ENCODE measurements at places on chromosomes 6 and 20.

- DNase-seq = no peak
These were observed 928.3 kb downstream of the TBC1D32 start for GRCh38 chr6:120405947-120406346.

GRCh38 chr6:30889496-30889885 is 5.2 kb downstream of the DDR1 start:
- DNase-seq = no peak

DNA sequence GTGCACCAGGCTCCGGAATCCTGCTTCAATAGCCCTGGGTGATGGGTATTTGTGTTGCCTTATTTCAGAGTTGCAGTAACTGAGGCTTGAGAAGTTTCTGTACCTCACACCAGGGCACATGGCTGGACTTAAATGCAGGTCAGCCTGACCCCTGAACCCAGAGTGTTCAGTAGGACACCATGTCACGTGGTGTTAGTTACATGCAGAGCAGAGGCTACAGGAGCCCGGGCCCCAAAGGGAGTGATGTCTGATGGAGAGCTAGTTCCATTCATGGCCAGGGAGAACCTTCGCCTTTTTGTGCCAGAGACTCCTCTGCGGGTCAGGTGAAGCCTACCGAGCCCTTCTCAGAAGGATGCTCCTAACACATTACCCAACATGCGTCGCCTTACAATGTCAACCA is 161.4 kb upstream of the CST7 start:
- DNase-seq = no peak

GRCh38 chr6:49892280-49892679 is 25.9 kb upstream of the CRISP1 start:
- DNase-seq = no peak

GRCh38 chr20:36128463-36129159 is 25.9 kb upstream of the EPB41L1 start:
- DNase-seq = no peak

DNA sequence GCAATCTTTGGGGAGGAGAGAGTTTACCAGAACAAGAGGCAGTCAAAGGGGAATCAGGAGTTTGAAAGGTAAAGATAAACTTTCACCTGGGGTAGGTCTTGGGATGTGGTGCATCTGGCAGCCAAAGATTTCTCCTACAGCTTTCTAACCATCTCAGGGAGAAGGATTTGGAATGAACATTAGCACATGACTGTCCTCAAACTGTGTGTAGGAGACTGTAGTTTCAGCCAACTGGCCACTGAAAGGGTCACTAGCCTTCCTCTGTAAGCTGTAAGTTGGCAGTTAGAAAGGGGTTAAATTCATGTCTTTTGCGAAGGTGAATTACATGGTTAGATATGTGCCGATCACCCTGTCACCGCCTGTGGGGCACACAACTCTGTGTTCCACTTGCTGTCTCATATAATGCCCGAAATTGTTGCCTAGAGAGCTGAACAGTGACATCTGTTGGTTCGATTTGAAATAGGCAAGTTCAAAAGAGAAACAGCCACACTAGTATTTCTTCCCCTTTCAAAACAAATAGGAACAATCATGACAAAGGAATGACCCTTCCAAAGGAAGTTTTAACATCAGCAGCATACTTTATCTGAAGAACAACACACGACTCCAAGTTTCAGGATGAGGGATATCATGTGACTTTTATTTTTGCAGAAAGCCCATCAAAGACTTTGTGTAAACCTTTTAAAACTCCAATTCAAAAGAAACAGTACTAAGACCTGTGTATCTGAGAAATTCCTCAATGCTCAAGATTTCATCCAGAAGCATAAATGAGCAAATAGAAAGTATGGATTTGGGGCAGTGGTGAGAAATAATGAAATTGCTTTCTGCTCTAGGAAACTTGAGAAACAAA is 1.1 kb upstream of the OPN5 start:
- no peak for DNase-seq

GRCh38 chr6:52877786-52878185 is 31.7 kb downstream of the GSTA3 start:
- no peak for DNase-seq

GRCh38 chr20:14992153-14992552 is 654.7 kb upstream of the FLRT3 start:
- no peak for DNase-seq

GRCh38 chr6:158439255-158439654 is 120.6 kb upstream of the TMEM181 start:
- peak; percentile 50 for DNase-seq

- no peak for DNase-seq
These were observed 40.0 kb downstream of the EFCAB8 start for GRCh38 chr20:32898729-32899128.

GRCh38 chr20:13101276-13101675 is 92.5 kb downstream of the SPTLC3 start:
- DNase-seq = peak; percentile 7

- DNase-seq = peak; percentile 91
These were observed 120.5 kb upstream of the CHD6 start for GRCh38 chr20:41738604-41739206.

- peak; percentile 93 for DNase-seq
These were observed 38.6 kb upstream of the PIM1 start for GRCh38 chr6:37131104-37131959.

GRCh38 chr6:76073281-76073680 is 819 bp upstream of the IMPG1 start:
- no peak for DNase-seq

GRCh38 chr20:50592282-50593004 is 82.3 kb downstream of the PTPN1 start:
- no peak for DNase-seq

DNA sequence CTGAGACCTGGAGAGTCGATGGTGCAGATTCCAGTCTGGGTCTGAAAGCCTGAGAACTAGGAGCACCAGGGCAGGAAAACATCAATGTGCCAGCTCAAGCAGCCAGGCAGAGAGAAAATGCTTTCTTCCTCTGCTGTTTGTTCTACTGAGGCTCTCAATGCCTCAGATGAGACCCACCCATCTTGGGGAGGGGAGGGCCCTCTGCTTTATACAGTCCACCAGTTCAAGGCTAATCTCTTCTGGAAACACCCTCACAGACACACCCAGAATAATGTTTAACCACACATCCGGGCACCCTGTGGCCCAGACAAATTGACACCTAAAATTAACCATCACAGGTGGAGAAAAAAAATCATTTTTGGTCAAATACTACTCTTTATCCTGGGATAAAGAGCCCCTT is 89.3 kb upstream of the SLC22A23 start:
- DNase-seq = no peak

DNA sequence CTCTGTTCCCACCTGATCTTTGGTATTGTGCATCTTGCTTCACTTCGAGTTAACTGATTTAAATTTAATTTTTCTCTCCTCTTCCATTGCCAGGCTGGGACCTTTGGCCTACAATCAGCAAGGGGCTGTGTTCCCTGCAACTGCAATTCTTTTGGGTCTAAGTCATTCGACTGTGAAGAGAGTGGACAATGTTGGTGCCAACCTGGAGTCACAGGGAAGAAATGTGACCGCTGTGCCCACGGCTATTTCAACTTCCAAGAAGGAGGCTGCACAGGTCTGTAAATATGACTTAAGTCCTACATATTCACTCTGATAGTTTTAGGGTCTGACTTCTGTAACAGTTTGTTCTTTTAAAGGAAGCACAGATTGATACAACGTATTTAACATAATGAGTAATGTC is 412.4 kb downstream of the ARHGAP18 start:
- DNase-seq = no peak

GRCh38 chr6:141165002-141165665 is 967.6 kb upstream of the GJE1 start:
- no peak for DNase-seq

DNA sequence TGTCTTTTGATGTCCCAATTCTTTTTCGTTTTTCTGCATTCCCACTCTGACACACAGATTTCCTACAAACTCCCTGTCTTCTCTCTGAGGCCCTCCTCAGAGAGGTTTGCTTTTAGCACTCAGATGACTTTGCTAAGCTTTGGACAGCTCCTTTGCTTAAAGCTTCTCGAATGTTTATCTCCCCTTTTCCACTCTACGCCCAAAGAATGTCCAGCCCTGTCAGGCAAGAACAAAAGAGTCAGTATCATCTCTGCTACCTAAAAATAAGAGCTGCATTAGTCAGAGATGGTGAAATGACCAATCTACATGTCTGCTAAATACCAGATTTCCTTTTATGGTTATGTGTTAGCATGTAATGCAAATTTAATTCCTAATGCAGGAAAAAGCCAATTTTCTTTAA is 56.8 kb downstream of the PREP start:
- DNase-seq = no peak

- no peak for DNase-seq
These were observed 1080.7 kb upstream of the MAP3K7 start for GRCh38 chr6:91667596-91667995.

DNA sequence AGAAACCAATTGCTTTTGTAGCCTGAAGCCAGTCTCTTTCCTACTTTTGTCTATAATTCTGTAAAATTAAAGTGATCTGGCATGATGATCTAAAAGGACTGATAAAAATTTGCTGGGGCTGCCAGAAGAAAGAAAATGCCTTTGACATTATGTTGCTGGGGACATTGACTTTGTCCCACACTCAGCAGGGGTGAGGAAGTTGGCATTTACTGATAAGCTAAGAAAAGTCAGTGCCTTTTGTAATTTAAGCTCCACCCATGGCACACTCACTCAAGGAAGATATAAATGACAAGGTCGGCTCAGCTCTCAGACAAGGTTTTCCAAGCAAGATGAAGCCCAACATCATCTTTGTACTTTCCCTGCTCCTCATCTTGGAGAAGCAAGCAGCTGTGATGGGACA is at the start of gene SEMG1:
SEMG1 (plus strand) TSS at position 309 of the 400 bp plus-strand sequence; CDS start at position 330, 21 bp downstream.
- no peak for DNase-seq

- no peak for DNase-seq
These were observed 28.1 kb downstream of the ALDH8A1 start for GRCh38 chr6:134921721-134922261.

DNA sequence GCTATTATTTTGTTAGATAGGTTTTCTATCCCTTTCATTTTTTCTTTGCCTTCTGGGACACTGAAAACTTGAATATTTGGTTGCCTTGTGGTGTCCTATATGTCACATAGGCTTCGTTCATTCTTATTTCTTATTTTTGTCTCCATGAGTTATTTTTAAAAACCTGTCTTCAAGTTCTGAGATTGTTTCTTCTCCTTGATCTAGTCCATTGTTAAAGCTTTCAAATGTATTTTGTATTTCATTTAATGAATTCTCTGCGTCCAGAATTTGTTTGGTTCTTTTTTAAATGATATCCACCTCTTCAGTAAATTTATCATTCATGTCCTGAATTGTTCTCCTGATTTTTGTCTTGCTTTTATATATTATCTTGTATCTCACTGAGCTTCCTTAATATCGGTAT is 243.2 kb upstream of the BMP2 start:
- DNase-seq = no peak

DNA sequence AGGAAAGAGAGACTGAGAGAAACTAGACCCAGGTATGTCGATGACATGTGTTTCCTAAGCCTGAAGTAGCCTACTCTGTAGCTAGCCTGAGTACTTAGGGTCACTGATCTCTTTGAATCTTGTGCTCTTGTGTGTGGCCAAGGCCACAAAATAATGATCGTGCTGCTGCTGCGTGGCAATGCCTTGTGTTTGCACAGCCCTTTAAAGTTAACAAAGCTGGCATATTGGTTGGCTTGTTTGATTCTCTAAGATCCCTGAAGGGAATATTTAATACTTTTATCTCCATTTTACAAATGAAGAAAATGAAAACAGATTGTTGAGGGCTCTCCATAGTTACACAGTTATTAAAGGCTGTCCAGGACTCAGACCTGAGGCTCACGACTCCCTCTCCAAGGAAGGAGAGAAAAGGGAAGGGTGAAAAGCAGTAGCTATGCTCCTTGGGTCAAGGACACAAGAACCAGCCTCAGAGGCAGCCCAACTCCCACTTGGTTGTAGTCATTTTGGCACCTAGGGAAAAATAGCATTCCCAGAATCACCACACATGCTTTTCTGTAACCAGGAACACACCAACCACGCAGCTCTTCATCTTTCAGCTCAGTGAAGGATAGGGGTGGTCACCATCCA is 130.7 kb downstream of the LRFN2 start:
- DNase-seq = no peak

GRCh38 chr6:87731818-87732661 is 30.0 kb upstream of the AKIRIN2 start:
- peak; percentile 96 for DNase-seq

GRCh38 chr6:11785774-11786579 is 7.4 kb upstream of the ADTRP start:
- DNase-seq = no peak

GRCh38 chr20:25323496-25324246 is 67.0 kb downstream of the ABHD12 start:
- DNase-seq = no peak

- DNase-seq = no peak
These were observed 73.7 kb downstream of the SMLR1 start for GRCh38 chr6:130900913-130901312.

DNA sequence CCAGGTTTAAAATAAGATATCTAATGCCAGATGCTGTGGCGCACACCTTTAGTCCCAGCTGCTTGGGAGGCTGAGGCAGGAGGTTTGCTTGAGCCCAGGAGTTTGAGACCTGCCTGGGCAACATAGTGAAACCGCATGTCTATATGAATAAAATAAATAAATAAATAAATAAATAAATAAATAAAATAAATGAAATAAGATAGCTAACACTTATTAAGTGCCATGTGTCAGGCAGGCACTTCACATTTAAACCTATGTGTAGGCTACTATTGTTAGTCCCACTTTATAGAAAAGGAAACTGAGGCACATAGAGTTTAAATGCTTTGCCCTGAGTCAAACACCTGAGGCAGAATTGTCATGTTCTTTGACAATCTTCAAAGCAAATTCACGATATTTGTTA is 32.9 kb upstream of the RREB1 start:
- DNase-seq = no peak

DNA sequence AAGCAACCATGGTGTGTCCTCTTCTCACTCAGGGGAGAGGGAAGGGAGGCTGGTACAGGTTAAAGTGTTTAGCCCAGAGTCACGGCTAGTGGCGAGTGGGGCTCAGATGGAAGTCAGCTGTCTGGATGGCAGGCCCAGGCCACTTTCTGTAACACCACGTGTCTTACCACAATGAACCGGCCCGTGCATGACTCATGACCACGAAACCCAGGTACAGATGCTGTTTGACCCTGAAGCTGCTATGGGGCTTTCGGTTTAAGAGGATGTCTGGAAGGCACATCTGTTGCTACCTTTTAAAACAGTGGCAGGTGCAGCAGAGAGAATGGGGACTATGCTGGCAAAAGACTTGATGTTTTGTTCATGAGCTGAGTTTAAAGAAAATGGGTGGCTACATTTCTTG is 36.5 kb upstream of the MPC1 start:
- no peak for DNase-seq

DNA sequence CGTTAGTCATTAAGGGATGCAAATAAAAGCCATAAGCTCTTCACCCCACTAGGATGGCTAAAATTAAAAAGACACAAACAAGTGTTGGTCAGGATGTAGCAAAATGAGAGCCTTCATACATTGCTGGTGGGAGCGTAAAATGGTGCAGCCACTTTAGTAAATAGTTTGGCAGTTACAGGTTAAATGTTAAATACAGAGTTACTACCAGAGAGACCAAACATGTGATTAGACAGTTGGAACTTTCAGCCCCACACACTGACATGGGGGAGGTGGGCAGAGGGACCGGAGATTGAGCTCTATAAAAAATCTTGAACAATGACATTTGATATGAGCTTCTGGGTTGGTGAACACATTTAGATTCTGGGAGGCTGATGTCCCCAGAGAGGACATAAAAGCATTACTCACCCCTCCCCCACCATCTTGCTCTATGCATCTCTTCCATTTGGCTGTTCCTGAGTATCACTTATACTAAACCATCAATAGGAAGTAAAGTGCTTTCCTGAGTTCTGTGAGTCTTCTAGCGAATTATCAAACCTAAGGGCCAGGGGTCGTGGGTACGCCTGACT is 20.4 kb upstream of the ZNF318 start:
- DNase-seq = no peak

GRCh38 chr6:88137915-88138314 is 28.2 kb downstream of the CNR1 start:
- DNase-seq = no peak

All from esophagus muscularis mucosa (tissue), 4 donors.